GM06990 (cell line): ENCODE measurements at places on chromosomes 12 and 14.

DNA sequence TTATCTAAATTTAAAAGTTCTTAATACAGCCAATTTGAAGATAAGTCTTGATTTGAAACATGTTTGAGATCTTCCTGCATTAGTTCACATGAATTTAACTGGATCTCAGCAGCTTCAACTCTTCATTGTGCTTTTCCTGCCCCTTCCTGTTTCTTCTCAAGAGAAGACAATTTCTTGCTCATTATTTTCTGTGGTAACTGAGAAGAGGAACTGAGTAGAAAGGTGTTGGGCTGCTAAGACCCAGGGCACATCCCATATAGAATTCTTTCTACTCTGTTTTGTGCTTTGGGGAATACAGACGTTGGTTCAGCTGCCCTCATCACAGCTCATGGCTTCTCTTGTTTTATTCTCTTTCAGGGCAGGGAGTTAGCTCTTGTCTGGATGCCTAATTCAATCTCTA is 110.2 kb downstream of the SNAPC1 start:
- peak; percentile 64 for DNase-seq

DNA sequence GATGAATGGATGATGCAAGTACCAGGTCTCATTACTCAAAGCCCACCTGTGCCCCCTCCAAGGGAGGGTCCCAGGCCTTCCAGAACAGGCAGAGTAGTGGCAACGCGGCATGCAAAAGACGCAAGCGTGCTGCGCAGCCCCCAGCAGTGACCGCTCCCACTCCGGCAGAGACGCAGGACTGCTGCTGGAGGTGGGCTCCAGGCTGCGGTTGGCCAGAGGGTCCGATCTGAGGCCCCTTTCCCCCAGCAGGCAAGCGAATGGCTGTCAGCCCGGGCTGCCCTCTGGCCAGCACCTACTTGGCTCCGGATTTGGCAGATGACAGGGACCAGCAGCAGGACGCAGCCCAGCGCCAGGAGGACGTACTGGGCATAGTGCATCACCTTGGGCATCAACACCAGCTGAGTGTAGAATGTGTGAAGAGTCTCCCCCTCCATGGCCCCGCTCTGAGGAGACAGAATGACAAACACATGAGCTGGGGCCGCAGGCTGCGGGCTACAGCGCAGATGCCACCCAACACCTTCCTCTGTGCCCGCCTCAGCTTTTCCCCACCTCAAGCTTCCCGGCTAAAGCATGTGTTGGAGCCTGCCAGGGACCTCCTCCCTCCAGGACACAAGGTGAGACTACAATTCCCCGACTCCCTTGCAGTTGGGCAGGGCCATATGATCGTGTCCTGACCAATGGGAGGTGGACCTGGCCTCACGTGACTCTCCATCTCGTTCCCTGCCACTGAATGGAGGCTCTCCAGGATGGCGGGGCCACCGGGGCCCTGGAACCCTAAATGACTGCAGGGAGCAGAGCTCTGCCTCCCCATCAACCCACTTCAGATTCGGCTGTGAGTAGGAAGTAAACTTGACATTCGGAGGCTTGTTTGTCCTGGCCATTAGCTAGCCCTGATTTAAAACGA is 77.4 kb downstream of the SCARB1 start:
- no peak for DNase-seq

GRCh38 chr12:47967461-47968321 is 4.3 kb downstream of the TMEM106C start:
- no peak for DNase-seq

GRCh38 chr12:114238808-114239207 is 167.1 kb downstream of the TBX5 start:
- DNase-seq = no peak
